ENCODE measurements at places on chromosomes 5 and 9. TPM values are rescaled to one million over a fixed set of nuclear protein-coding genes. Genes with fewer than 3 reads are reported as not detected.

GRCh38 chr5:133287500-133287899 lies 235.7 kb downstream of the HSPA4 start:
- H3K27ac ChIP-seq, result no peak overlapping the region
- H3K27me3 ChIP-seq, result no peaks in the 10 kb centered on the region
- no peaks in the 10 kb centered on the region for H3K36me3 ChIP-seq
- peak; percentile 12 for DNase-seq

Gene TMEM232
- total RNA-seq, result 0.71 TPM

Gene MAMDC2
- total RNA-seq, result not detected

GRCh38 chr9:81499594-81499993 lies 189.8 kb downstream of the TLE1 start:
- H3K4me3 ChIP-seq, result no peak overlapping the region
- H3K4me1 ChIP-seq, result no peaks in the 10 kb centered on the region
- no peak overlapping the region for H3K27ac ChIP-seq
- DNase-seq, result no peak

Gene SMAD5
- total RNA-seq, result 81.0 TPM

DNA sequence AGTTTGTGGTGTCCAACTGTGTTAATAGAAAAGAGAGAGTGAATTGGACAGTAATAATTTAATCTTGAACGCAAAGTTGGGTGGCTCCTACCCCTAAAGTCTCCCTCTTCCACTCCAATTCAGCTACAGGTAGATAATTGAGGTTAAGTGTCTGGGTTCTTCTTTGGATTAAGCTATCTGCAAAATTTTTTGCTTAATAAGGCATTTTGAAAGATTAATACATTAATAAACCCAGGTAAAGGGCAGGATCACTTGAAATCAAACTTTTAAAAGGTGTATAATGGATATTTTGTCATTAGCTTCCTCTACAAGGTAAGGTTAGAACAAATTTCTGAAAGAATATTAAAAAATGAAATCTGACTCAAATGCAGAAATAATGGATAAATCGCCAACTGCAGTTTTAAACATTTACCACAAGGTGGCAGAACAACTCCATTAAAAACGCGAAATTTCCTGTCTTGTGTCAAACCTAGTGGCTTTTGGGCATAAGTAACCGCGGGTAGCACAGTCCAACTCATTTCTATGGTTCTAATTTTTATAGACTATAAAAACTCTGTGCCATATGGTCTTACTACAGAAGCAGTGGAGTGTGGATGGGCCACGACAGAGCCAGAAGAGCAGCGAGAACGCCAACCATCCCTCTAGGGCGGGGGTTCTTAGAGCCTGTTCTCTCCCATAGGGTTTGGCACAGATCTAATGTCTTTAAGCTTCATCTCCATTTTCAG lies 276.5 kb downstream of the ARHGEF28 start:
- no peaks in the 10 kb centered on the region for H3K4me1 ChIP-seq
- H3K27me3 ChIP-seq, result no peaks in the 10 kb centered on the region
- DNase-seq, result peak; percentile 41

Gene SPATA31A5
- not detected for total RNA-seq

Gene OTP
- total RNA-seq, result not detected

- DNase-seq, result no peak
- H3K27me3 ChIP-seq, result peaks cover 2% of the 10 kb centered on the region
- no peak overlapping the region for H3K27ac ChIP-seq
- no peak overlapping the region for H3K4me3 ChIP-seq
- H3K36me3 ChIP-seq, result no peaks in the 10 kb centered on the region
Observed at GRCh38 chr9:99015448-99015847, 71.7 kb downstream of the COL15A1 start.

GRCh38 chr5:168142402-168142801 lies 149.0 kb upstream of the WWC1 start:
- no peak overlapping the region for H3K4me3 ChIP-seq
- H3K36me3 ChIP-seq, result no peaks in the 10 kb centered on the region
- no peak overlapping the region for H3K27ac ChIP-seq

DNA sequence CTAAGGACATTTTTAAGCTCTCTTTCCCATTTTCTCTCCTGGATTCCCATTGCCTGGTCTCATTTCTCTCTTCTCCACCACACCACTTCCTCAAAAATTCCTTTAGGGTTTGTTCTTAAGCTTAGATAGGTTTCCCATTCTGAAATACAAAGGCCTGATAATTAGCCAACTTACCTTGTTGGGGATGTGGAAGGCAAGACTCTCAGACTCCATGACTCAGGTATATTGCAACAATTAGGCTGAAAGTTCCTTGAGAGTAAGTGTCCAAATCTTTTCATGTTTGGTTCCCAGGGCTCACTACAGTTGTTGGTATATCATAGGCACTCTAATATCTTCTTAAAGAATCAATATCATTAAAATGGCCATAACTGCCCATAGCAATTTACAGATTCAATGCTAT lies 43.6 kb downstream of the FXN start:
- H3K4me1 ChIP-seq, result no peaks in the 10 kb centered on the region
- H3K27me3 ChIP-seq, result no peaks in the 10 kb centered on the region
- DNase-seq, result no peak
- no peak overlapping the region for H3K4me3 ChIP-seq
- H3K27ac ChIP-seq, result no peak overlapping the region
- H3K36me3 ChIP-seq, result 0 out of 3 replicates have a peak, but pooled peaks cover 3% of the 10 kb centered on the region

DNA sequence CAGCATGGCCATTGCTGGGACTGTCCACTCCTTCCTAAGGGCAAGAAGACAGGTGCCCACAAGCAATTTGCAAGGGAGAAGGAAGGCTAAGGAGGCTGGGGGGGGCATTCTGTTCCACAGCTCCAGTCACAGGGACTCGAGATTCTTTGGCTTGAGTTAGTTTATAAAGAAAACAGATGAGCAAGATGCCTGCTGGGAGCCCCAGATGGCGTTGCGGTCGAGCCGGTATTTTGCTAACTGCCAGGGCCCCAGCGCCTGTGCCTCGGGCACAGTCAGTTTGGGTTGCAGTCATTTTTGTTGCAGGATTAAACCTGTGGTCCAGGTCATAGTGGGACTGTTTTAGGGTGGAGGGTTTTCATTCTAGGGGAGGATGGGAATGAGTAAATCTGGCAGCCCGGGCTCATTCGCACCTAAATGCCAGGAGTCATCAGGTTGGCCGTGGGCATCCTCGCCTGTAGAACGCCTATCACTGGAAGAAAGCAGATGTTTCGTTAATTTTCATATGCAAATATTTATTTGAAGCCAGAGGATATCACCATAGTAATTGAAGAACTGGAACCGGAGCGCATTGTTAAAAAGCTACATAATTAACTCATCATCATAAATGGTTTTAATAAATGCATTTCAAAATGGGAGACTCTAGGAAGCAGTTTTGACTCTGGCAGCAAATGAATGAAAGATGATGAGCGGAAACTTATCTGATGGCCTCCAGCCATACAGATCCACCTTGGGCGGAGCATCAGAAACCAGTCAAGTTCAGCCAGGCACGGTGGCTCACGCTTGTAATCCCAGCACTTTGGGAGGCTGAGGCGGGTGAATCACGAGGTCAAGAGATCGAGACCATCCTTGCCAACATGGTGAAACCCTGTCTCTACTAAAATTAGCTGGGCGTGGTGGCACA lies 87.1 kb upstream of the FCN2 start:
- peaks cover 52% of the 10 kb centered on the region for H3K27me3 ChIP-seq
- H3K27ac ChIP-seq, result no peak overlapping the region
- no peak for DNase-seq
- no peak overlapping the region for H3K4me3 ChIP-seq

Data from HepG2 (cell line).